ENCODE measurements at places on chromosomes 4 and X. TPM values are rescaled to one million over a fixed set of nuclear protein-coding genes. Genes with fewer than 3 reads are reported as not detected.

DNA sequence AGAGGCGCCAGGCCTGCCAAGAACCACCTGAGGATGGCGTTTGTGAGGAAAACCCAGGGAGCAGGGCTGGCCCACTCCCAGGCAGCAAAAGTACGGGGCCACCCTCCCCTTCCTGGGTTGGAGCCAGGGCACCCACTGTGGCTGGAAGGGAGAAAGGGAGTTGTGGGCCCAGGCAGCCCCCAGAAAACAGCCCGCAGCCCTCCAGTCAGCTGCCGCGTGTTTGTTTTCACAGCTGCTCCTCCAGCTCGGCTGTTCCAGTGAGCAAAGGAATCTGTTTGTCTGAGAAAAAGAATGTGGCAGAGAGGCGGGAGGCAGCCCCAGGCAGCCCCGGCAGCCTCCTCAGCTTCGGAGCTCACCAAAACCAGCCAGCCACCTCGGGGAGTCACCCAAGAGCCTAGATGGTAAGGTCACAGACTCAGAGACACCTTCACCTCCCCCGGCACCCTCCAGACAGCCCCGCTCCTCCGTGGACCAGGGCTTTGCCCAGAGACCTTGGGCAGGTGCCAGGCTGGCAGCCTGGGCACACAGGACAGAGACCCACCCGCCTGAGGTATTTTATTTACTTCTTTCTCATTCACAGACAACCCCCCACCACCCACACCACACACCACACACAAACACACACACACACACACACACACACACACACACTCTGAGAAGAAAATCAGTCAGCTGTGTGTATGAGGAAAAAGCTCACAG, 338.1 kb downstream of the BCOR start:
- no peaks in the 10 kb centered on the region for H3K27me3 ChIP-seq
- no peaks in the 10 kb centered on the region for H3K36me3 ChIP-seq
- DNase-seq: no peak
- H3K27ac ChIP-seq: no peak overlapping the region

DNA sequence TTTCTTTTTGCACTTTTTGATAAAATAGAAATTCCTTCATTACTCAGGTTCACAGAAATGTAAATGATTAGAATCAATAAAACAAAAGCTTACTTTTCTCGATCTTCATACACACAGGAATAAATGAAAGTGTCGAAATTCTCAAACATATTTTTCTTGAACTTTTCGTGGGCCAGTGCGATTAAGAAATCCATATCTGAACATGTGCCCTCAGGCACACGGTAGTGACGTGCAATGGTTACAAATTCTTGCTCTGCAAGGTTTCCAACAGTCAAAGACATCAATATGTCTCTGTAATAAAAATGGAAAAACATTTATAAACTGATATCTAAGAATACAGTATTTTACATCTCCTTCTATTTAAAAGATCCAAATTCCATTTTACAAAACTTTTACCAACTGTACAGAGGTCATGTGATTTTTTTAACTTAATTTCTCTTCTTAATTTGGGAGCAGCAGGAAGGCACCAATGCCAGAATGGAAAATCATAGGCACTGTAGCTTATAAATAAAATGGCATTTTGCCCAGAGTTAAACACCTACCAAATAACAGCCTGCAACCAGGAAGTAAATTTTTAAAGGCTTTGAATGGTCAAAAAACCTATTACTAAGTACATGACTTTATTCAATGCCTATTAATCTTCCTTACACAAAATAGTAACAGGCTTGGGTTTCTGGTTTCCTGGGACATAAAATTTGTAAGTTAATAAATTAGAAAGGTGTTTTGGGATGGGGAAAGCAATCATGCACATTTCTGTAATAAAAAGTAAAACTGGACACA, 165.0 kb downstream of the EFHC2 start:
- no peaks in the 10 kb centered on the region for H3K4me1 ChIP-seq
- H3K27me3 ChIP-seq: no peaks in the 10 kb centered on the region
- no peaks in the 10 kb centered on the region for H3K36me3 ChIP-seq
- no peak for DNase-seq

DNA sequence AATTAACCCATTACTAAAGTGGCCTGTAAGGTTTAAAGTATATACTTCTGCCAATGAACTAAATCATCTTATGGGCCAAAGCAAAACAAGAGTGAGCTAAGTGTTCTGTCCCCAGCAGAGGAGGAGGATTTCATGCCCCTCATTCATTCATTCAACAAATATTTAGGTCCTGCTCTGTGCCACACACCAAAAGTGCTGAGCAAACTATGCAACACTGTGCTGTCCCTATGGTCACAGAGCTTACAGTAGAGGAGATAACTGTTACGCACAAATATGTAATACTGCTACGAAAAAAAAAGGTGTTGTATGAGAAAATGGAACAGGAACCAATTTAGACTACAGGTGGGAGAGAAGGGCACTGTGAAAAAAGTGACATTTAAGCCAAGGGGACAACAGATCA, 1.7 kb downstream of the SH3KBP1 start:
- no peak overlapping the region for H3K4me3 ChIP-seq
- DNase-seq: no peak

- no peaks in the 10 kb centered on the region for H3K4me1 ChIP-seq
- DNase-seq: no peak
- no peaks in the 10 kb centered on the region for H3K27me3 ChIP-seq
- H3K27ac ChIP-seq: no peak overlapping the region
Observed at GRCh38 chr4:74118600-74119338, 19.8 kb upstream of the CXCL2 start.

DNA sequence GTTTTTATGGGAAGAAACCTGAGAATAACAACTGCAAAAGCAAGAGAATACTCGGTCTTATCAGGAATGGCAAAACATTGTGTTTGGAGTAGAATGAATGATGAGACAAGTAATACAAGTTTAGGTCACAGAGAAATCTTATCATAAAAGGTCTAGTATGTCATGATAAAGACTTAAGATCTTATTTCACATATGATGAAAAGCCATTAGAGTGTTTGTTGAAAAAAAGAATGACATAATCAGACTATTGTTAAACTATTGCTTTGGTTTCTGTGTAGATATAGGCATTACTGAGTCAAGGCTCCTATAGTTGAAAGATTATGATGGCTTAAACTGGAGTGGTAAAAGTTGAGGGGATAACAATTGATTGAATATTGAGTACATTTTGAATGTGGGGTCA, 603.6 kb downstream of the CCSER1 start:
- peaks cover 6% of the 10 kb centered on the region for H3K4me1 ChIP-seq
- H3K27ac ChIP-seq: no peak overlapping the region
- H3K36me3 ChIP-seq: no peaks in the 10 kb centered on the region
- no peaks in the 10 kb centered on the region for H3K27me3 ChIP-seq
- H3K4me3 ChIP-seq: no peak overlapping the region
- DNase-seq: no peak

DNA sequence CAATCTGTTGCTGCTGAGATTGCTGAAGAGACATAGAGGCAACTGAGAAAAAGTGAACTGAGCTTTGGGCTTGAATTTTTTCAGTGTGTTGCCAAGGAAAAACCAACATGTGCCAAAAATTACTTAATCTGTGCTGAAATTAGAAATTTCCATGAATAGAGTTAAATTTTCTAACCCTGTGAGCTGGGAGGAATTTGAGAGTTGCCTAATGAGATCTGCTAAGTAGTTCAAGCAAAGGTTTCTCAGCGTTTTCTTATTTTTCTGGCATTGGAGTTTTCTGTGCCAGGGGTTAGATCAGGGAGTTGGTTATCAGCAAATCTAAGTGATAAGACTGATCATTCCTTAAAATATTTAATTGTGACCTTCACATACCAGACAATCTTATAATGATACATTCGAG, 457.5 kb upstream of the GNPDA2 start:
- H3K36me3 ChIP-seq: no peaks in the 10 kb centered on the region
- H3K27me3 ChIP-seq: no peaks in the 10 kb centered on the region
- no peak overlapping the region for H3K27ac ChIP-seq
- DNase-seq: no peak
- H3K4me1 ChIP-seq: no peaks in the 10 kb centered on the region

DNA sequence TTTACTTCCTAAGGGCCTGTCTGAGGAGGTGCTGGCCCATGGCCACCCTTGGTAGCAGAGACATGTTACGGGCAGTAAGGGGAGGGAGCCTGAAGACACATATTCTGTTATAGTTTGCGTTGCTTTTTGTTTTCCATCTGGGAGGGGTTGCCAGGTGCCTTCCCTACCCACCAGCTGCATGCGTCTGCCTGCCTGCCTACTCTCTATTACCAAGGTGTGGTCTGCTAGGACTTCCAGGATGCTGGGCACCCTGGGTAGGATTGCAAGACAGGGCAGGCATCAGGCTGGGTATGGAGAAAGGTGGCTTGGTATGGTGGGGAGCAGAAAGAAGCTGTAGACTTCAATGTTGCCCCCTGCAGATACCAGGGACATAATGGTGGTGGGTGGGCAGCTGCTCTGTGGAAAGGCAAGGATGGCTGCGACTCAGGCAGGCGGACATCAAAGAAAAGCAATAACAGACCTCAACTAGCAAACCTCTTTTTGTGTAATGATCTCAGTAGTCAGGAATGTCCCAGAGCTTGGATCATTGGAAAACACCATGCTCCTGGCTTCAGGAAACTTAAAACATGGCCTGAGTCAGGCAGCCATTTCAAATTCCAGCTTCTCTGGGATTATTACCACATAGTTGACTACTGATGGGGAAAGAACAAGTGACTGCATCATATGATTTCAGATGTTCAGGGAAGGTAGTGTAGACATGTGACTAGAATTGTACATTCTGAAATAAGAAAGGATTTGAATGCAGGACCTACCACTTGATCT, 67.8 kb downstream of the HOPX start:
- no peak overlapping the region for H3K4me3 ChIP-seq
- no peak for DNase-seq
- no peak overlapping the region for H3K27ac ChIP-seq

GRCh38 chrX:145631461-145631951, 186.1 kb upstream of the SLITRK2 start:
- H3K27me3 ChIP-seq: no peaks in the 10 kb centered on the region
- H3K4me3 ChIP-seq: no peak overlapping the region
- H3K36me3 ChIP-seq: no peaks in the 10 kb centered on the region
- no peaks in the 10 kb centered on the region for H3K4me1 ChIP-seq

DNA sequence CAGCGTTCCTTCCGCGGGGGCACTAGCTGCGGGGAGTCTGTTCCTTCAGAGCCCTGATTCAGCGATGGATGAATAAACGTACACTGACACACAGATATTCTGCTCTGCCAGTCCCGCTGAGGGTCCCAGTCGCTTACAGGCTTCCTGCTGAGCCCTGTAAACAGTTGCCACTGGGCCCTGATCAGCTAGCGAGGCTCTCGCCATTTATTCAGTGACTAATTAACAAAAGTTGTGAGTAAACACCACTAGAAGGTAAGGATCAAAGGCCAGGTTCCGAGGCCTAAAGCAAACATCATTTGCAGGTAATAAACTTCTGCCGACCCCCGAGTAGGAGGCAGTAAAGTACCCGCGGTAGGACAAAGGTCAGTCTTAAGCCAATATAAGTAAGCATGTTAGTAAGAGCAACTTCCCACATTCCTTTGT, 442.6 kb upstream of the GALNT7 start:
- no peak for DNase-seq
- no peaks in the 10 kb centered on the region for H3K36me3 ChIP-seq
- H3K27me3 ChIP-seq: no peaks in the 10 kb centered on the region
- H3K4me3 ChIP-seq: no peak overlapping the region
- no peak overlapping the region for H3K27ac ChIP-seq

GRCh38 chr4:184369871-184370270, 104.5 kb downstream of the IRF2 start:
- no peak for DNase-seq
- no peaks in the 10 kb centered on the region for H3K27me3 ChIP-seq
- H3K27ac ChIP-seq: no peak overlapping the region
- H3K4me1 ChIP-seq: no peaks in the 10 kb centered on the region

- H3K4me1 ChIP-seq: no peaks in the 10 kb centered on the region
- H3K27me3 ChIP-seq: no peaks in the 10 kb centered on the region
- H3K27ac ChIP-seq: no peak overlapping the region
- no peak for DNase-seq
- H3K4me3 ChIP-seq: no peak overlapping the region
Observed at GRCh38 chrX:14922437-14922836, 49.2 kb downstream of the MOSPD2 start.

GRCh38 chr4:81896936-81897335, 425.2 kb upstream of the RASGEF1B start:
- H3K27me3 ChIP-seq: no peaks in the 10 kb centered on the region
- H3K4me1 ChIP-seq: no peaks in the 10 kb centered on the region
- H3K27ac ChIP-seq: no peak overlapping the region
- H3K36me3 ChIP-seq: no peaks in the 10 kb centered on the region
- no peak overlapping the region for H3K4me3 ChIP-seq

GRCh38 chrX:130606425-130606824, 204.6 kb downstream of the RBMX2 start:
- no peak overlapping the region for H3K27ac ChIP-seq
- no peak overlapping the region for H3K4me3 ChIP-seq
- H3K27me3 ChIP-seq: no peaks in the 10 kb centered on the region
- no peaks in the 10 kb centered on the region for H3K36me3 ChIP-seq

DNA sequence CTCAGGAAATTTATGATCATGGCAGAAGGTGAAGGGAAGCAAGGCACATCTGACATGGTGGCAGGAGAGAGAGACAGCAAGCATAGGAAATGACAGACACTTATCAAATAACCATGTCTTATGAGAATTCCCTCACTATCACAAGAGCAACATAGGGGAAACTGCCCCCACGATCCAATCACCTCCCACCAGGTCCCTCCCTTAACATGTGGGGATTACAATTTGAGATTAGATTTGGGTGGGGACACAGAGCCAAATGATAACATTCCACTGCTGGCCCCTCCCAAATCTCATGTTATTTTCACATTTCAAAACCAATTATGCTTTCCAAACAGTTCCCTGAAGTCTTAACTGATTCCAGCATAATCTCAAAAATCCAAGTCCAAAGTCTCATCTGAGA, 8.2 kb upstream of the TMA16 start:
- peaks cover 4% of the 10 kb centered on the region for H3K4me1 ChIP-seq
- no peak for DNase-seq
- no peaks in the 10 kb centered on the region for H3K27me3 ChIP-seq
- H3K4me3 ChIP-seq: no peak overlapping the region
- H3K27ac ChIP-seq: no peak overlapping the region

- no peak for DNase-seq
- H3K4me1 ChIP-seq: no peaks in the 10 kb centered on the region
- no peak overlapping the region for H3K4me3 ChIP-seq
Observed at GRCh38 chrX:131226591-131226990, 62.5 kb downstream of the IGSF1 start.

Gene ERAS
- not detected for total RNA-seq

Gene ETDA
- not detected for total RNA-seq

Gene GAGE2A
- not detected for total RNA-seq

Gene SHROOM4
- 5.9 TPM for total RNA-seq

Gene FANCB
- 13.8 TPM for total RNA-seq

Gene CNKSR2
- total RNA-seq: 19.8 TPM

Gene FRG2
- not detected for total RNA-seq

Gene PF4V1
- not detected for total RNA-seq

All from H1 (cell line).